ENCODE measurements at places on chromosomes 4 and X. TPM values are rescaled to one million over a fixed set of nuclear protein-coding genes. Genes with fewer than 3 reads are reported as not detected.
A peak's percentile ranks its signal among the peaks of the same experiment; 100 is the strongest.

- DNase-seq: no peak
- H3K27ac ChIP-seq: no peak overlapping the region
- peaks cover 12% of the 10 kb centered on the region for H3K27me3 ChIP-seq
These were observed 35.8 kb downstream of the PSAPL1 start for GRCh38 chr4:7398788-7399439.

Gene SPANXC
- polyA plus RNA-seq: not detected

- no peaks in the 10 kb centered on the region for H3K36me3 ChIP-seq
- no peak overlapping the region for H3K27ac ChIP-seq
- peaks cover 27% of the 10 kb centered on the region for H3K4me1 ChIP-seq
- H3K4me3 ChIP-seq: no peak overlapping the region
- H3K27me3 ChIP-seq: peaks cover 11% of the 10 kb centered on the region
These were observed 7.3 kb downstream of the SOD3 start for GRCh38 chr4:24802648-24803047.

DNA sequence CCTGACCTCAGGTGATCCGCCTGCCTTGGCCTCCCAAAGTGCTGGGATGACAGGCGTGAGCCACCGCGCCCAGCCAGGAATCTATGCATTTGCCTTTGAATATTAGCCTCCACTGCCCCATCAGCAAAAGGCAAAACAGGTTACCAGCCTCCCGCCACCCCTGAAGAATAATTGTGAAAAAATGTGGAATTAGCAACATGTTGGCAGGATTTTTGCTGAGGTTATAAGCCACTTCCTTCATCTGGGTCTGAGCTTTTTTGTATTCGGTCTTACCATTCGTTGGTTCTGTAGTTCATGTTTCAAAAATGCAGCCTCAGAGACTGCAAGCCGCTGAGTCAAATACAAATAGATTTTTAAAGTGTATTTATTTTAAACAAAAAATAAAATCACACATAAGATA lies 44.2 kb upstream of the SHOX start:
- no peak for DNase-seq
- H3K27ac ChIP-seq: no peak overlapping the region
- H3K27me3 ChIP-seq: no peaks in the 10 kb centered on the region
- H3K36me3 ChIP-seq: no peaks in the 10 kb centered on the region
- H3K4me3 ChIP-seq: no peak overlapping the region

- DNase-seq: peak; percentile 65
- no peak overlapping the region for H3K4me3 ChIP-seq
- no peaks in the 10 kb centered on the region for H3K27me3 ChIP-seq
- no peaks in the 10 kb centered on the region for H3K36me3 ChIP-seq
- H3K4me1 ChIP-seq: peaks cover 12% of the 10 kb centered on the region
These were observed 21.8 kb upstream of the CSF2RA start for GRCh38 chrX:1246816-1247215.

DNA sequence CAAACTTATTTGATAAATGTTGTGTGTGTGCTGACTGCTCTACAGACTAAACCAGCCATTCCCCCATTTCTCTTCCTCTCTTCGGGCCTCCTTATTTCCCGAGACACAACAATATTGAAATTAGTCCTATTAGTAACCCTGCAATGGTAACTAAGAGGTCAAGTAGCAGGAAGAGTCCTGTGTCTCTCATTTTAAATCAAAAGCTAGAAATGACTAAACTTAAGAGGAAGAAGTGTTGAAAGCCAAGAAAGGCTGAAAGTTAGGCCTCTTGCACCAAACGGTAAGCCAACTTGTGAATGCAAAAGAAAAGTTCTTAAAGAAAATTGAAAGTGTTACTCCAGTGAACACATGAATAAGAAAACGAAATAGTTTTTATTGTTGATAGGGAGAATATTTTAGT lies 357.8 kb upstream of the SLC7A11 start:
- DNase-seq: no peak
- no peaks in the 10 kb centered on the region for H3K27me3 ChIP-seq
- peaks cover 38% of the 10 kb centered on the region for H3K4me1 ChIP-seq
- no peak overlapping the region for H3K27ac ChIP-seq
- no peak overlapping the region for H3K4me3 ChIP-seq
- H3K36me3 ChIP-seq: no peaks in the 10 kb centered on the region

DNA sequence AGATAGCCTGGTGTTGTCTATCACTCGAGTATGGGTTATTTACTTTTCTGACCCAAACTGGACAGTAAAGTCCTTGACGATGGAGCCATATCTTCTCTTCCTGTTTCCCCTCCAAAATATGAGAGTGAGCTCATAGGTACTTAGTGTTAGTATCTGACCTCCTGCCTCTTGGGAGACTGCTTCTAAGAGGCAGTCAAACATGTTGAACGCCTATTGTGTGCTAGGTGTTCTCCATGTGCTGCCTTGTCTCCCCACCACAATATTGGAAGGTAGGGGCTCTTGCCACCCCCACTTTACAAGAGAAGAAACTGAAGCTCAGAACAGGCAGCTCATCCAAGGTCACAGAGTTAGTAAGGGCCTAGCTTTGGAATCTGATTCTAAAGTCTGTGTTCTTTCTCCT lies 8.3 kb downstream of the EFNB1 start:
- H3K36me3 ChIP-seq: no peaks in the 10 kb centered on the region
- H3K27ac ChIP-seq: no peak overlapping the region
- DNase-seq: no peak
- H3K4me3 ChIP-seq: no peak overlapping the region
- H3K27me3 ChIP-seq: peaks cover 4% of the 10 kb centered on the region
- peaks cover 43% of the 10 kb centered on the region for H3K4me1 ChIP-seq

- no peaks in the 10 kb centered on the region for H3K36me3 ChIP-seq
- no peak overlapping the region for H3K4me3 ChIP-seq
- no peak for DNase-seq
- H3K4me1 ChIP-seq: no peaks in the 10 kb centered on the region
- no peak overlapping the region for H3K27ac ChIP-seq
These were observed 13.1 kb downstream of the PI4K2B start for GRCh38 chr4:25246680-25247611.

DNA sequence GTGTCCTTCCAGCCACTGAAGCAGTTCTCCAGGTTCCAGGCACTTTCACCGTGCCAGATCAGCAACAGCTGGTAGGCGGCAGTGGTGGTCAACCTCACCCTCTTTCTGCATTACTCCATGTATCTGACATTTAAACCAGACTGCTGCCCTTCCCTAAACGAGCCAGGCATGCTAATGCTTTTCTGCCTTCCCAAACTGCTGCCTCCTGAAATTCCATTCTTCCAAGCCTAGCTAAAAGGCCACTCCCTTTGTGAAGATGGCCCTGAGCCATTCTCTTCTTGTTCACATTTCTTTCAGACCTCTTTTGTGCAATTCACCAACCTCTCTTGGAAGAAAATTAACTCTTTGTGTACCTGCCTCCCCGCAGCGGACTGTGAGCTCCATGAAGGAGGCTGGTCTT lies 73.7 kb downstream of the CHST7 start:
- H3K4me1 ChIP-seq: peaks cover 18% of the 10 kb centered on the region
- no peaks in the 10 kb centered on the region for H3K36me3 ChIP-seq
- H3K27ac ChIP-seq: no peak overlapping the region
- H3K4me3 ChIP-seq: no peak overlapping the region
- DNase-seq: no peak

Gene AMER1
- polyA plus RNA-seq: 1.1 TPM
